NCI-H524 (cell line): ENCODE measurements at places on chromosomes 7 and 10.

DNA sequence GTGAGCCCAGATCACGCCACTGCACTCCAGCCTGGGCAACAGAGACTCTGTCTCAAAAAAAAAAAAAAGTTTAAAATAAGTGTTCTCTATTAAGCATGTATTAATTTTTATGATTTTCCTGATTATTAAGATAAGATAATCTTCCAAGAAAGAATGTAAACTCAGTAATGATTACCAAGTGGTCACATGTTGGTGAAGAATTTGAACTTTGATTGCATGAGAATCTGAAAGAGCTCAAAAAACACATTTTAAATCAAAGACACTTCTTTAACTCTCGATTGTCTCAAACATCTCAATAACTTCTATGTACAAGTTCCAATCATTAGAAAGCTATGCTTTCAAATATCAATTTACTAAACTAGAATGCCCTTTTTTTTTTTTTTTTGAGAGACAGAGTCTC, 33.8 kb downstream of the SNX8 start:
- DNase-seq, result no peak

GRCh38 chr7:137618748-137619147, 228.0 kb downstream of the DGKI start:
- no peak for DNase-seq

GRCh38 chr7:70835658-70836057, 296.3 kb upstream of the GALNT17 start:
- DNase-seq, result no peak

GRCh38 chr7:409339-410281, 110.0 kb downstream of the PDGFA start:
- DNase-seq, result peak; percentile 59

GRCh38 chr7:32223071-32223650, 153.0 kb upstream of the PDE1C start:
- DNase-seq, result no peak
